ENCODE measurements at places on chromosomes 13 and 19.
A peak's percentile ranks its signal among the peaks of the same experiment; 100 is the strongest.

- DNase-seq = no peak
Measured at GRCh38 chr13:42007844-42008243, 40.6 kb upstream of the DGKH start.

DNA sequence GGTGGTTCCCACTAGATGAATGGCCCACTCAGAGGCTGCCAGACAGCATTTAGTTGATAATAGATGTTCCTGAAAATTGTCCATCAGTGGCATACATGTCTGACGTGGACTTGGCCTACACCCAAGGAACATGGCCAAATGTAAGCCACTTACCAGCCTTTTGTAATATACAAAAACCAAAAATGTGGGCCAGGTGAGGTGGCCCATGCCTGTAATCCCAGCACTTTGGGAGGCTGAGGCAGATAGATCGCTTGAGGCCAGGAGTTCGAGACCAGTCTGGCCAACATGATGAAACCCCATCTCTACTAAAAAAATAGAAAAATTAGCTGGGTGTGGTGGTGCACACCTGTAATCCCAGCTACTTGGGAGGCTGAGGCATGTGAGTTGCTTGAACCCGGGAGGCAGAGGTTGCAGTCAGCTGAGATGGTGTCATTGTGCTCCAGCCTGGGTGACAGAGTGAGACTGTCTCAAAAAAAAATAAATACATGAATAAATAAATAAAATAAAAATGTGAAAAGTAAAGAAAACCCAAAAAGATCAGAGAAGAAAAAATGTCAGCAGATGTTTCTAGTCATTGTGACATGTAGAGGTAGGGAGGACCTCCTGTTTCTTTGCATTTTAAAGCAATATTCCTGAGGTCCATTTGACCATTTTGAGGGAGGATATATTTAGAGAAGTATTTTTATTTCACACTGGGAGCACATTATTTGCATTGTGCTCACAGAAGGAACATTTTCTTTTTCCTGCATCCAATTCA lies 7.1 kb upstream of the WTIP start:
- DNase-seq = no peak

DNA sequence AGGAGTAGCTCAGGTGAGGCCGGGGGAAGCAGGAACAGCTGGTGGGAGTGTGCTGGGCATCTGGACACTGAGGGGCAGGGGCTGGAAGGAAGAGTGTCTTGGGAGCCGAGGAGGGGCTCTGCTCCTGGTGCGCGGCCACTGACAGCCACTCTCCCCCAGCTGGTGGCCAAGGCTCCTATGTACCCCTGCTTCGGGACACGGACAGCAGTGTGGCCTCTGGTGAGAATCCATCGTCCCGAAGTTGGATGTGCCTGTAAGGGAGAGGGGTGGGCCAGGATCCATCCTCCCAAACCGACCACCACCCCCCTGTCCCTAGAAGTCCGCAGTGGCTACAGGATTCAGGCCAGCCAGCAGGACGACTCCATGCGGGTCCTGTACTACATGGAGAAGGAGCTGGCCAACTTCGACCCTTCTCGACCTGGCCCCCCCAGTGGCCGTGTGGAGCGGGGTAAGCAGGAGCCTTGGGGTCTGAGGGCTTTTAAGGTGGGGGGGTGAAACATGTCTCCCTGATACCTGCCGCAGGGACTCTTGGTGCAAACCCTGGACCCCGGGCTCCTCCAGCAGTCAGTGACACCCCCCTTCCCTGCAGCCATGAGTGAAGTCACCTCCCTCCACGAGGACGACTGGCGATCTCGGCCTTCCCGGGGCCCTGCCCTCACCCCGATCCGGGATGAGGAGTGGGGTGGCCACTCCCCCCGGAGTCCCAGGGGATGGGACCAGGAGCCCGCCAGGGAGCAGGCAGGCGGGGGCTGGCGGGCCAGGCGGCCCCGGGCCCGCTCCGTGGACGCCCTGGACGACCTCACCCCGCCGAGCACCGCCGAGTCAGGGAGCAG lies 2.0 kb upstream of the USF2 start:
- DNase-seq = peak; percentile 60

DNA sequence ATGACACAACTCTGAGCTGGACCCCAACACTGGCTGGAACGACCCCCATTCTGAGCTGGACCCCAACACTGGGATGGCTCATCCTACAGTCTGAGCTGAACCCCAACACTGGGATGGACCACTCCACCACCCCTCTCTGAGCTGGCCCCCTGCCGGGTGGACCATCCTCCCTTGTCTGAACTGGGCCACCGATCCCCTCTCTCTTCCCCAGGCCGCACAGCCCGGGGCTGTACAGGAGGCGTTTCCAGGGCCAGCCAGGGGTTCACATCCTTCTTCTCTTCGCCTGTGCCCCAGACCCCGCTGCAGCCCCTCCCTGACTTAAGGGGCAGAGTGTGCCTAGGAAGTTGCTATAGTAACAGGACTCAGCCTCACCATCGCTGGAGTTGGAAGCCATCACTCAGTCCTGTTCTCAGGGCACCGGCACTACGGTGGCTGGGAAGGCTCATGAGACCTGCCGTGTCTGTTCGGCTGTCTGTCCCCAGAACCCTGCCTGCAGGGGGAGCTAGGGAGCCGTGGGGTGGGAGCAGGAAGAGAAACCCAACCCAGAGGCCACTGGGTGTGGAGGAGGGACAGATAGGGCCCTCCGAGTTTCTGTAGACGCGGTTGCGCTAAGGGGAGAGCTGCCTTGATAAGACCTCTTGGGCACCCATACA lies 3.7 kb downstream of the PRKACA start:
- DNase-seq = no peak

DNA sequence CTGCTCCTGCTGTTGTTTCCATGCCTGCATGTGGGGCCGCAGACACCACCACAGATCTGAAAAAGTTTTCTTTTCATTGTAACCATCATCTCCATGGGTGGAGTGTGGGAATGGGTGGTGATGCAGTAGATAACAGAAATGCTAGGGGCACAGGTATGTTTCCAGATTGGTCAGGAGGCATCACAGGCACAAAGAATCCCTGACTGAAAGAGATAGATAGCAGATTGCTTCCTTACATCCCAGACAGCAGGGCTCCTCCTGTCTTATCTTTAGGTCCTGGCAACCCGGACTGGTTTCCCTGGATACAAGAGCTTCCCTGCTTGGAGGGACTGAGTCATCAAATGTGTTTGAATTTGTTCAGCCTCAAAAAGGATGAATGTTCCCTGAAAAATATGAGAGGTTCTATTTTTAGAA lies 1937.6 kb downstream of the PCDH9 start:
- DNase-seq = no peak

DNA sequence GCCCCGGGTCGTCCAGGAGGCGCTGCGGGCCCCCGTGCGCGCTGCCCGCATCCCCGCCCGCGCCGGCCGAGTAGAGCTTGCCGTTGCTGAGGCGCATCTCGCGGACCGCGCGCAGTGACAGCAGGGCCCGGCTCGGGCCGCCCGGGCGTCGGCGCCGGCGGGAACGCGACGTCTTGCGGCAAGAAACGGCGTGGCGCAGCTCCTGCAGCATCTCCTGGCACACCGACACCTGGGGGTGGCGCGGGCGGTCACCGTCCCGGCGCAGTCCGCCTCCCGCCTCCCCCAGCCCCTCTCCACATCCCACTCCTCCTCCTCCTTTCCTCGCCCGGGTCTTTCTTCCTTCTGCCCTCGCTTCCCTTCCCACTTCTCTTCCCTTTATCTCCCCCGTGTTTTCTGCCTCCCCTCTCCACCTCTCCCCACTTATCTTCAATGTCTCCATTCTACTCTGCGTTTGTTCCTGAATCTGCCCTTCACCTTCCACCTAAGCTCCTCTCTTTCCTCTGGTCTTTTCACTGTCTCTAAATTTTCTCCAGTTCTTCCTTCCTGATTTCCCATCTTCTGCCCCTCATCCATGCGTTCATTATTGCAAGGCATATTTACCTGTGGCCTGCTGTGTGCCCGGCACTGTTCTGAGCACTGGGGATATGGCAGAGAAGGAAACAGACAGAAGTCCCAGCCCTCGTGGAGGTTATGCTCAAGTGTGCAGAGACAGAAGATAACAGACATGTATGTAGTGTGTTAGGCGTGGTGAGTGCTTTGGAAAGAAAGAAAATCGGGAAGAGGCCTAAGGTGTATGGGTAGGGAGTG lies 5.2 kb upstream of the ATP1A3 start:
- no peak for DNase-seq

DNA sequence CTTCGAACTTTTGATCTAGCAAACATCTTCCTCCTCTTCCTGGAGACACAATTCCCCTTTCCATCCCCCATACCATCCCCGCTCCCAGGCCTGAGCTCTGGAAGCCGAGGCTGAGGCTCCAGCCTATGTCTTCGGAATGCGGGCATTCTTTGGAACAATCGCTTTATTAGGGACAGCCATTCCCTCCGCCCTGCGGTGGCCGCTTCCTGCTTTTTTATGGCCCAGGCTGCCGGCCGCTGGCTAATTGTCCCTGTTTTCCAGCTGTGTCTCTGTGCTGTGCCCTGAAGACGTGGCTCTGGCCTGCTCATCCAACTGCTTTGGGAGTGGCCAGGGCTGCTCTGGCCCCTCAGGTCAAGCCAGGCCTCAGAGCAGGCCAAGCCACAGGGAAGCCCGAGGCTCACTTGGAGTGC lies 2.1 kb upstream of the CDX2 start:
- DNase-seq = no peak

DNA sequence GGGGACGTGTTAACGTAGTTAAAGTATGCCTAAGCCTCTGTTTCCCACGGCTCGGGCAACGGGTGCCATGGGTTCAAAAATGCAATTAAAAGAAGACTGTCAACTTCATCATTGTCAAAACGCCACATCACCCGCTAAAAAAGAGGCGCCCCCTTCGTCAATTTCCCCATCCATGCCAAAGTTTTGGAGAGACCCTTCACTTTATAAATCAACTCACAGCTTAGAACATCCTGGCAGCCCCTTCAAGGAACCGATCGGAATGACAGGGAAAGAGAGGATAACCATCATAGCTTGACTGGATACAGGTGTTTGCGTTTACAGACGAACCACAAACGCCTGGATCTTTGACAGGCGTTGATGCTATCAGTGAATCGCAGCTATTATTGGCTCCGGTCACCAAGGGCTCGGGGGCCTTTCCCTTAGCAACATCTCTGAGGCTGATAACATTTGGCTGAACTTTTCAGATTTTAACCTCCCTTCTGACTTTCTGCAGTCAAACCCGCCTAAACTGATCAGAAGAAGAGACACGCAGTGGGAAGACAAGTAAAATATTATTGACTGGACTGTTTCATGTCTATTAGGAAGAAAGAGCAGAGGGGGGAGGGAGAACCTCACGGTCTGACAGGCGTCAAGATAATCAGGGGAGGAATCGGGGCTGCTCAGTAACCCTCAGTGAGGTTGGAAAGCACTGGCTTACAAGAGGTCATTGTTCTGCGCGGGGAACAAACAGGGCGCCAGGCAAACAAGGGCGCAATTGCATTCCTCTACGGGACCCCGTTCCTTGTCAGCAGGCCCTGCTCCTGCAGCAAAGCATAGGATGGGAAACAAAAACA lies 322.5 kb upstream of the ZNF507 start:
- no peak for DNase-seq

GRCh38 chr13:114042066-114042815 lies 68.4 kb upstream of the C13orf46 start:
- DNase-seq = no peak

- no peak for DNase-seq
Measured at GRCh38 chr13:44974056-44974793, 15.0 kb downstream of the NUFIP1 start.

DNA sequence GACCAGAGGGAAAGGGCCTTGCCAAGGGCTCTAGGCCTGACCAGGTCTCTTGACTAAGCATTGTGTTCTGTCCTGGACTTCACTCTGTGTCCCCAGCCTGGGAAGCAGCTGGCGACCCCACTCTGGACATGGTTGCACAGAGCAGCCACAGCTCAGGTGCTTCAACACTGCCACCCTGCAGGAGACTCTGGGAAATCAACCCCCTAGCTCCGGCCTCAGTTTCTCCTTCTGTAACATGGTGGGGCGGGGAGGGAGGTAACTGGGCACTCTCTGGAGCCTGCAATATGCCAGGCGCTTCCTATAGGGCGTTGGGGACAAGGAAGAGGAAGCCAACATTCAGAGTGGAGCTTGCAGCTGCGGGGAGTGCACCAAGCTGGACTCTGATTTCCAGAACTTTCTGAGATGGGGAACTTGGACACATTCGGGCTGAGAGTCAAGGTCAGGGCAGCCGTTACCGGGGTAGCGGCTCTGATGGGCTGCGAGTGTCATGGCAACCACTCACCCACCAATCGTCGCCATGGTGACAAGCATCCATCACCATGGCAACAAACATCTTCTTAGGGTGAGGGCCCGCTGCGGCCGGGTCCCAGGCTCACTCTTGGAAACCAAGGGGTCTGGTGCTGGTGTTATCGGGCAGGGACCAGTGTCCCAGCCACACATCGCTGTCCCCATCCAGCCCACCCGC lies 12.8 kb downstream of the F2RL3 start:
- no peak for DNase-seq

- DNase-seq = no peak
Measured at GRCh38 chr13:98474761-98475160, 102.1 kb downstream of the STK24 start.

- no peak for DNase-seq
Measured at GRCh38 chr19:4695224-4695731, 25.1 kb upstream of the MYDGF start.

DNA sequence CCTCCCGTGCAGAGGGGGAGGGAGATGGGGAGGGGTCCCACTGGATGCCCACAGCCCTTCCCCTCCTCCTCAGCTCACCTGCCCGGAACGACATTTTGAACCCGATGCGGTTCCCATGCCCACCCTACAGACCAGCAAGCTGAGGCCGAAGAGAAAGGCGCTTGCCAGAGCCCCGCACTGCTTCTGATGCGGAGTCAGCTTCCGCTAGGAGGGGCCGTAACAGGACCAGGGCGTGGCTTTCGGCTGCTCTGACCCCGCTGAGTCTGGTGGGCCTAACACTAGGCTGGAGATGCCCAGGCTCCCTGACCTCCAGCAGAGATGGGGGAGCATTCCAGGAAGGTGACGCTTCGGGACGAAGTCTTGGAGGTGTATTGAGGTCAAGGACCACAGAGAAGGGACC lies 6.7 kb downstream of the ONECUT3 start:
- no peak for DNase-seq

GRCh38 chr19:810077-810855 lies 11.5 kb downstream of the PLPPR3 start:
- no peak for DNase-seq

DNA sequence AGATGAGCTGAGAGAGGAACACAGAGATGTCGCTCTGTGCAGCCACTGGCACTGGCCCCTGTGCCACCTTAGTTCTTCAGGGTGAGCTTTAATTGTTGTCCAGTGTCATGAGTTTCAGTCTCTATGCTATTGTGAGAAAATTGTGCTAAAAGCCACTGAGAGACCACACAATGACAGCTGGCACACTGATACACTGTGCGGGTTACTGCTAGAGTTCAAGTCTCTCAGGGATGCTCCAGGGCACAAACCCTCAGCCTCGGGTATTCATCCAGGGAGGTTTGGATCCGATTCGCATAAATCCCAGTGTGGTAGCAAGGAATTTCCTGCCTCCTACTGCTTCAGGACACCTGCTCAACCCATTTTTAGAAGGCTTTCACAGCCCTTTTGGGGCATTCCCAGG lies 68.1 kb upstream of the EDNRB start:
- DNase-seq = no peak

DNA sequence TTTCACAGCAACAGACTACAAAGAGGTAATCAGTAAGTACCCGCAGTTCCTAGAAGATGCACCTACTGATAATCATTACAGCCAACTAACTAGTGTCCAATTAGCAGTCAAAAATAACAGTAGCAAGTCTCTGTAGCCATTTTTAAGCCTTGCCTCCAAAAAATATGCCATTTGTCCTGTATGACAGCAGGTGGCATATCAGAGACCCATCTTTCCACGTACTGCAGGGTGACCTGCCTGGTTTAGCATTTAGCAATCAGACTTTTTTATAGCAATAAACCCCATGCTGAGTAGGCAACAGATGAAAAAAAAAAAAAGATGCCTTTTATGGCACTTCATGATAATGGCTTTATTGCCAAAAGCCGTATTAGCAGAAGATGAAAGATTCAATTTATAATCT lies 155.3 kb upstream of the LSM14A start:
- no peak for DNase-seq
